ENCODE measurements at places on chromosomes 7 and 10. TPM values are rescaled to one million over a fixed set of nuclear protein-coding genes. Genes with fewer than 3 reads are reported as not detected.
A peak's percentile ranks its signal among the peaks of the same experiment; 100 is the strongest.

PLAC9 gene
- 27.5 TPM for total RNA-seq

PIK3AP1 gene
- 1.3 TPM for total RNA-seq

OR2A12 gene
- not detected for total RNA-seq

- DNase-seq = no peak
Observed at GRCh38 chr7:12291870-12292269, 80.8 kb downstream of the TMEM106B start.

DNA sequence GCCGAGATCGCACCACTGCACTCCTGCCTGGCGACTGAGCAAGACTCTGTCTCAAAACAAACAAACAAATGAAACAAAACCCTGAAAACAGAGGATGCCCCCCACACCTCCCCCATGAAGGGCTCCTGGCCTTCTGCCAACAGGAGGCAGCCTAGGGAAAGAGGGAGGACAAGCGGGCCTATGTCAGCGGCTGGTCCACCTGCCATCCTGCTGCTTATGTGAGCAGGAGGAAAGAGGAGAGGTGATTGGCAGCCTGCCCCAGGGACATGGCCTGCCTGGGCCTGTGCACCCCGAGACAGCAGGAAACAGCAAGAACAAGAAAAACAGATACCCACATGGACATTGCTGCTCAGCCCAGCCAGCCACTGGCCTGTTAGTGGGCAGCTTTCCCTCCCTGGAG lies 9.1 kb upstream of the ZNF316 start:
- DNase-seq = no peak

GRCh38 chr7:931871-932650 lies 22.4 kb downstream of the ADAP1 start:
- no peak for DNase-seq

DNA sequence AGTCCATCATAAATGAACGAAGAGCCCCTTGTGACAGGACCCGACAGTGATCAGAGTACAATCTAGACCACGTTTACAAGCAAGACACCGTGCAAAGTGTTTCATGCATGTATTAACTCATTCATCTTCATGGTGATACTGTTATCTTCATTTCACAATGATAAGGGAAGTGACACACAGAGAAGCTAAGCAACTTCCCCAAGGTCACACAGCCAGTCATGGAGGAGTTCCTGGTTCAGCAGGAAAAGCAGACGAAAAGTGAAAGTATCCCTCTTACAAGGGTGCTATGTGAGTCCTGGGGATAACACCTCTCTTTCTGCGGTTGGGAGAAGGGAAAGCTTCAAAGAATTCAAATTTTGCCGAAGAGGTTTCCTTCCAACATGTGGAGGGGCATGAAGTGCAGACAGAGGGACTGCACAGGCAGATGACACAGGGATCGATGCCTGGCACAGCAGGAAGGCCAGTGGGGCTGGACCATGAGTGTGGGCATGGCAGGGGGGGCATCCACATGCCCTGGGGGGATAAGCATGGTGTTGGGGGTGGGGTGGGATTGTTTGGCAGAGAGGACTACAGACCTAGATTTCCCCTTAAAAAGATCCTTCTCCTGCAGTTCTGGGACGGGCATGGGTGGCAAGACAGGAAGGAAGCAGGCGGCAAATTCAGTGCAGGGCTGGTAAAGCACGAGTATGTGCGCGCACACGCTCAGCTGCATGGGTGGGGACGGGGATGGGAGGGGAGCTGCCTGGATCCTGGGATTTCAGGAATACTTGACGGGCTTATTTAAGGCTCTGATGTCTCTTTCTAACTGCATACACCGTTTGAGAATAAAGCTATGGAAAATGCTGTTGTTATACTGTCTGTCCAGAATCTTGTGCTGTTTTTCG lies 33.5 kb upstream of the DDC start:
- no peak for DNase-seq

DNA sequence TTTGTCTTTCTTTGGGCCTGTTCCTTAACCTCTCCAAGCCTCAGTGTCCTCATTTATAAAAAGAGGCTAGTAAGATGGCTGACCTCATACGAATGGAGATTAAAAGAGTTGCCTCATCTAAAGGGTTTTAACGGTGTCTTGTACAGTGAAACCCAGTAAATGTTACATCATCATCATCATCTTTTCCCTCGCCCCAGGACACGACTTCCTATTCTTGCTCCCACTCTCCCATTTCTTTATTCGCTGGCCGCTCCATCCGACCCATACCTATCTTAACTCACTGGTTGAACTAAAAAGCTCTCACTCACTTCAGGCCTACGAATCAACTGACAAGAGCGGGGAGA lies 554 bp downstream of the FRA10AC1 start:
- no peak for DNase-seq

GRCh38 chr10:114822444-114823076 lies 980 bp downstream of the FHIP2A start:
- DNase-seq = peak; percentile 18

- no peak for DNase-seq
Observed at GRCh38 chr7:17153536-17153935, 144.9 kb upstream of the AHR start.

- peak; percentile 16 for DNase-seq
Observed at GRCh38 chr10:114402871-114403540, 1.3 kb downstream of the AFAP1L2 start.

- no peak for DNase-seq
Observed at GRCh38 chr10:3775696-3776551, 9.1 kb downstream of the KLF6 start.

Measured in neural crest cell (in vitro differentiated cells).